Caco-2 (cell line): ENCODE measurements at places on chromosomes 11 and 22. TPM values are rescaled to one million over a fixed set of nuclear protein-coding genes. Genes with fewer than 3 reads are reported as not detected.
A peak's percentile ranks its signal among the peaks of the same experiment; 100 is the strongest.

DNA sequence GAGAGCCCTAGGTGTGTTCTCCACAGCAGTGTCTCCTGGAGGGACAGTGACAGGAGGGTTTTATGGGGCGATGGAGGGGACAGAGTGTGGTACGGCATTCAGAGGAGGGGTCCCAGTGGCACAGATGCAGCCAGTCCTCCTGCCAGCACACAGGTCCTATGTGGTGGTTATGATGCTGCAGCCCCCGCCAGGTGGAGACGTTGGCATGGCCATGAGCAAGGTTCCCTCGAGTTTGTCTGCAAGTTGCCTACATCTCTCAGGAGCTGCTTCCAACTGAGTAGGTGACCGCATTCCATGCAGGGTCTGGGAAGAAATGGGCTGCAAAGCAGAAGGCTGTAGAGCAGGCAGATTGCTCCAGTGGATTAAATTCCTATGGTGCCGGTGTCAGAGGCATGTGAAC, 646.0 kb downstream of the TBC1D22A start:
- no peaks in the 10 kb centered on the region for H3K36me3 ChIP-seq
- no peak overlapping the region for H3K4me3 ChIP-seq
- H3K27ac ChIP-seq = no peak overlapping the region
- H3K4me1 ChIP-seq = no peaks in the 10 kb centered on the region

DNA sequence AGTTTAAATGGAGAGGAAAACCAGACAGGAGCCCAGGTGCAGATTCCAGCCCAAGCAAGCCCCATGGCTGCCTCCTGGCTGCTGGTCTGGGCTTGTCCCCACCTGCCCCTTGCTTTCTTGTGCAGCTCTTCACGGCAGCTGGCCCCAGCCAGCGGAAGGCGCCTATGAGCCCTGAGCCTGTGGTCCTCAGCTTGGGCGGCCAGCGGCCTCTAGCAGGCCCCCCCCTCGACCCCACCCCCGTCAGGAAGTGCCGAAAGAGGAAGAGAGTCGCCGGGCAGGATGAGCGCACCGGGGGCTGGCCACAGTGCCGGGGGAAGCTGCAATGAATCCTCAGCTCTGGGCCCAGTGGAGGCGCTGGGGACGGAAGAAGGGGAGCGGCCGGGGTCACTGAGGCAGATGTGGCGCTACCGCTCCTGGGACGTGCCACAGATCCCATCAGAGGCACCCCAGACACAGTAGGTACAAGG, 2.1 kb upstream of the DGKZ start:
- H3K36me3 ChIP-seq = no peaks in the 10 kb centered on the region
- no peaks in the 10 kb centered on the region for H3K27me3 ChIP-seq
- no peak for DNase-seq
- H3K27ac ChIP-seq = no peak overlapping the region

DNA sequence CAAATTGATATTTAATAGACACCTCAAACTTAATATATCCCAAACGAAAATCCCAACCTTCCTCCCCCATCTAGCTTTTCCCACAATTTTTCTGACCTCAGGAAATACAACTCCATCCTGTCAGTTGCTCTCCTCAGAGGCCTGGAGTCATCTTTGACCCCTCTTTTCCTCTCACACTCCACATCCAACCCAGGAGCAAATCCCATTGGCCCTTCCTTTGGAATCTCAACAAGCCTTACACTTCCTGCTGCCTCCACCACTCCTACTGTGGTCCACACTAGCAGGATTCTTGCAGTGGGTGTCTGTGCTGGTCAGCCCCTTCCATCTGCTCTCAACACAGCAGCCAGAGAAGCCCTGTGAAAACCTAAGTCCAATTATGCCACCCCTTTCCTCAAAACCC, 39.3 kb upstream of the RFPL3 start:
- DNase-seq = no peak
- H3K27ac ChIP-seq = no peak overlapping the region
- no peaks in the 10 kb centered on the region for H3K27me3 ChIP-seq
- no peak overlapping the region for H3K4me3 ChIP-seq
- no peaks in the 10 kb centered on the region for H3K4me1 ChIP-seq
- H3K36me3 ChIP-seq = no peaks in the 10 kb centered on the region

GRCh38 chr22:50307890-50308596, 597 bp upstream of the PLXNB2 start:
- peaks cover 35% of the 10 kb centered on the region for H3K4me1 ChIP-seq
- H3K4me3 ChIP-seq = no peak overlapping the region
- H3K27ac ChIP-seq = no peak overlapping the region
- peaks cover 2% of the 10 kb centered on the region for H3K36me3 ChIP-seq

- H3K36me3 ChIP-seq = no peaks in the 10 kb centered on the region
- no peak for DNase-seq
- no peaks in the 10 kb centered on the region for H3K27me3 ChIP-seq
- peaks cover 15% of the 10 kb centered on the region; the same call in 1 of the 2 replicates for H3K4me1 ChIP-seq
- no peak overlapping the region for H3K4me3 ChIP-seq
Observed at GRCh38 chr11:39209981-39210380, 2249.5 kb downstream of the LRRC4C start.

DNA sequence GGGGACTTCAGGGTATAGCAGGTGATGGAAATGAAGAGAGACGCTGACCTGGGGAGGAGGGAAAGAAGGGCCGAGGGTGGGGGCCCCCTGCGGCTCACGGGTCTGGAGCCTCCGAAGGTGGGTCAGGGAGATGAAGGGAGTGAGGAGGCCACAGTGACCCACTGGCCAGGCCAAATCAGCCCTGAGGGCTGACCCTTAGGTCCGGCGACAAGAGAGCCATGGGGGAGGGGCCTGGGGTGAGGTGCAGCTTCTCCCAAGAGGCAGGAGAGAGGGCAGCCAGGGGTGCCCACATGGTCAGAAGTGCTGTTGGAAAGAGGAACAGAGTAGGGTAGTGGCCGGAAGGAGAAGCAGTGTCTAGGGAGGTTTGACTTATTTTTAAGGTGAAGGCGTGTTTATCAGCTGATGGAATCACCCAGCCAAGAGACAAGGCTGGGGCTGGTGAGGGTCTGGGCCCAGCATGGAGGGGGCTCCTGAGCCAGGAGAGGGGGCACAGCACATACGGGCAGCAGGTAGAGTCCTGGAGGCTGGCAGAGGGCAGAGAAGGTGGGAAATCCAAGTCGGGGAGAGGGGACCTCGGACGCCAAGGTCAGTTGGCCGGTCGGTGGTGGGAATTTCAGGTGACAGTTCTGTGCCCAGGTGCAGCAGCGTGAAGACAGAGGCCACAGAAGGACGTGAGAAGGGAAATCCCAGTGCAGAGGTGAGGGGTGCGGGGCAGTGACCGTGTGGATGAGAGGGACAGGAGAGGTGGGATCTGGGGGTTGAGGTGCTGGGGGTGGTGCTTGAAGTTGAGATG, 49.0 kb downstream of the LINC01488 start:
- no peaks in the 10 kb centered on the region for H3K36me3 ChIP-seq
- H3K27me3 ChIP-seq = no peaks in the 10 kb centered on the region
- no peaks in the 10 kb centered on the region for H3K4me1 ChIP-seq
- no peak overlapping the region for H3K4me3 ChIP-seq
- peak; percentile 32 for DNase-seq
- no peak overlapping the region for H3K27ac ChIP-seq

- H3K4me3 ChIP-seq = no peak overlapping the region
- no peak overlapping the region for H3K27ac ChIP-seq
- no peaks in the 10 kb centered on the region for H3K36me3 ChIP-seq
- H3K4me1 ChIP-seq = no peaks in the 10 kb centered on the region
- no peak for DNase-seq
Observed at GRCh38 chr11:11324090-11324489, 29.0 kb downstream of the CSNK2A3 start.

DNA sequence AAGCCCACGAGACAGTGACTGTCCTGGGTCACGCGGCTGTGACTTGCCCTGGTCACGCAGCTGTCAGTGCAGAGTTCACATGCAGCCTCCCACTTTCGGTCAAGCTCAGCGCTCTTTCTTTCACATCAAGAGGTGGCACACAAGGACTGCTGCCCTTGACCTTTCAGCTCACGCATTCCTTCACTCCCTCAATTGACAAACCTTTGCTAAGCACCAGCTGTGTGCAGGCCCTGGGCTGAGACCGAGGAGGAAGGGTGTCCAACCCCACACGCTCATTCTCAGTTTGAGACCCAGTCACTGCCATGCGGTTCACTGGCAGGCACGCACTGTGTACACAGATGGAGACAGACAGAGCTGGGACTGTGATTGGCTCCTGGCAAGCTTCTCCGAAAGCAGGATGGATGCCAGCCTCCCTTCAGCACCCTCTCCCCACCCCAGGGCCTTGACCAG, 70.3 kb downstream of the SCUBE1 start:
- no peak overlapping the region for H3K27ac ChIP-seq
- no peak overlapping the region for H3K4me3 ChIP-seq

- no peak overlapping the region for H3K27ac ChIP-seq
- DNase-seq = no peak
Observed at GRCh38 chr11:57224537-57224936, 12.5 kb downstream of the APLNR start.

GRCh38 chr11:134270250-134270714, 5.9 kb upstream of the GLB1L3 start:
- H3K36me3 ChIP-seq = no peaks in the 10 kb centered on the region
- peaks cover 6% of the 10 kb centered on the region; the same call in 1 of the 2 replicates for H3K4me1 ChIP-seq
- no peaks in the 10 kb centered on the region; the same call in 1 of the 2 replicates for H3K27me3 ChIP-seq
- no peak overlapping the region for H3K27ac ChIP-seq

- H3K27me3 ChIP-seq = no peaks in the 10 kb centered on the region; the same call in 1 of the 2 replicates
- H3K36me3 ChIP-seq = no peaks in the 10 kb centered on the region
- no peak overlapping the region for H3K4me3 ChIP-seq
- H3K4me1 ChIP-seq = no peaks in the 10 kb centered on the region
- H3K27ac ChIP-seq = no peak overlapping the region
Observed at GRCh38 chr11:2588809-2589537, 110.8 kb downstream of the KCNQ1OT1 start.

MAP6 gene
- total RNA-seq = 22.8 and 27.2 TPM in 2 replicates

BAIAP2L2 gene
- 4.4 and 4.9 TPM in 2 replicates for total RNA-seq

KCTD14 gene
- total RNA-seq = 8.2 and 9.1 TPM in 2 replicates

SLN gene
- not detected in 2 replicates for total RNA-seq

SYT12 gene
- total RNA-seq = 0.23 and 0.82 TPM in 2 replicates

PVALB gene
- not detected in 2 replicates for total RNA-seq

MADD gene
- 63.8 and 65.9 TPM in 2 replicates for total RNA-seq

TBX1 gene
- 4.2 and 5.3 TPM in 2 replicates for total RNA-seq

CCDC116 gene
- not detected in 2 replicates for total RNA-seq

PANX2 gene
- 2.2 and 2.6 TPM in 2 replicates for total RNA-seq
